Hepatocyte (in vitro differentiated cells): ENCODE measurements at places on chromosomes 7 and 10. TPM values are rescaled to one million over a fixed set of nuclear protein-coding genes. Genes with fewer than 3 reads are reported as not detected.
A peak's percentile ranks its signal among the peaks of the same experiment; 100 is the strongest.

GRCh38 chr7:155763691-155764437 is 48.4 kb downstream of the SHH start:
- H3K27me3 ChIP-seq, result no peaks in the 10 kb centered on the region
- H3K36me3 ChIP-seq, result no peaks in the 10 kb centered on the region
- no peak overlapping the region for H3K4me3 ChIP-seq

- no peak overlapping the region for H3K27ac ChIP-seq
- H3K36me3 ChIP-seq, result no peaks in the 10 kb centered on the region
- no peak overlapping the region for H3K4me3 ChIP-seq
- H3K27me3 ChIP-seq, result no peaks in the 10 kb centered on the region
Measured at GRCh38 chr10:35913628-35914027, 271.5 kb upstream of the FZD8 start.

DNA sequence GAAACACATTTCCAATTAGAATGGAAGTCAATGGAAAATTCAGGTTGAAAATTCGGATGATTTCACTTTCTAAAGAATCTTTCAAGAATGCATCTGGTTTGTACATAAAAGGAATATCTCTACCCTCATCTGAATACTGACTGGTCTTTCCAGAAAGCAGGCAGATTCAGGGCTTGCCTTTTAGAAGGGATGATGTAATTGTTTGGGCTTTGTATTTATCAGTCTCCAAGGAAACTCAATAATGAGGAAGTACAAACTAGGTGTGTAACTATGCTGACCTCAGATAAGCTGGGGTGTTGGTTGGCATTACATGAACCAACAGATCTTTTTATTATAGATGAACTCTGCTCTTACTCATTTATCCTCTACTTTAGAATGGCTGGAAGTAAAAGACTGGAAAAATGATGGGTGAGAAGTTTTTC is 24.1 kb downstream of the PDLIM1 start:
- H3K4me3 ChIP-seq, result no peak overlapping the region
- peaks cover 39% of the 10 kb centered on the region for H3K4me1 ChIP-seq
- H3K27me3 ChIP-seq, result no peaks in the 10 kb centered on the region
- peak; percentile 85 for DNase-seq

Gene PRR15
- 30.2 and 42.0 TPM in 2 replicates for polyA plus RNA-seq

DNA sequence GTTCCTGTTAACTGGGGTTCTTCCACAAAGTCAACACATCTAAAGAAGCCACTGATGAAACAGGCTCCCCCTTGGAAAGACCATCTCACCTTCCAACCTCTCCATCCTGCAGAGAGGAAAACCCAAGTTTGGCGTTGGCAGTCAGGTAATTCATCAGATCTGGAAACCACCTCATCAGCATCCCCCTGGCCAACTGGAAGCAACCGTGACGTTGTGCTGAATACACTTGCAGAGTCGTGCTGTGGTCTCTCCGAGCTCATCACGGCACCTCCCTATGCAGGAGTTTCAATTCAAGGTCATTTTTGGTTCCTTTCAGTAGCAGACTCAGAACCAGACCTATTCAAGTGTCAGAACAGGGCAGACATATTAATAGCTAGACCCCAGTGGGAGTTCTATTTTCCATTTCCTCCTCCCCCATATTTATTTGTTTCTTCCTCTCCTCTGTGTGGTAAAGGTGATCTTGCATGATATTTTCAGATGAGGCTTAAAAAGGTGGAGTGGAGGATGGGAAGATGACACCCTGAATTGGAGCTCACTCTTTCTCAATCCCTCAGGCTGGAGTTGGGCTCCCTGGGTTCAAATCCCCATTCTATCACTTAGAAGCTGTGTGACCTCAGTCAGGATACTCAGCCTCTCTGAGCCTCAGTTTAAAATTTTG is 149.1 kb upstream of the ADO start:
- no peak overlapping the region for H3K27ac ChIP-seq
- no peaks in the 10 kb centered on the region for H3K4me1 ChIP-seq
- H3K27me3 ChIP-seq, result no peaks in the 10 kb centered on the region
- no peak for DNase-seq
- H3K36me3 ChIP-seq, result no peaks in the 10 kb centered on the region

Gene KCNH2
- 9.1 and 11.3 TPM in 2 replicates for polyA plus RNA-seq

DNA sequence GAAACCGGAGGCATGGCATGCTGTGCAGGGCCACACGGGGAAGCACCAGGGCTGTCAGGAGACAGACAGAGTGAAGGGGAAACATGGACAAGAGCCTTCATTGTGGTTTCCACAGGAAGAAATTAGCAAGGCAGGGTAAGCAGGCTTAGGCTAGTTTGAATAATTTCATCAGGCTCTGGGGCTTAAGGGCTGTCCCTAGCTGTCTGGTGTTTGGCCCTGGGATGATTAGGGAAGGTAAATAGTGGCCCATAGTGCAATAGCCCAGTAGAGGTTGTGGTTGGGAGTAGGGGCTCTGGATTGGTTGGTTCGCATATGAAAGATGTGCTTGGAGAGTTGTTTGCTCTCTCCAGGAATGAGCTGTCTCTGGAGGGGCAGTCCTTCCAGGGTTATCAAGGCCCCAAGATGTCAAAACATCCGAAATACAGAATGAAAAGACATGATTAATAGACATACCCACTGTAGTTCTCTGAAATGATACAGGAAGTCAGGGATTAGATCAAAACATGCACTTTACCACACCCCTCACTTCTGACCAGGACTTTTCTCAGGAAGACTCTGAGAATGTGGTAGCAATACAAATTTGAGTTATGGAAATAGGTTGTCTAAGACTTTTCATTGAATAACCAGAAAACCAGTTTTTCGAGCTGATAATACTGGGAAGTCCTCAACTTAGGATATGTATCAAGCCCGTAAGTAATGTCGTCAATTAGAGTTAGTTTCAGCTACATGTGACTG is 224.9 kb upstream of the NFE2L3 start:
- DNase-seq, result no peak
- H3K36me3 ChIP-seq, result no peaks in the 10 kb centered on the region
- H3K27ac ChIP-seq, result no peak overlapping the region

Gene HSPA12A
- 8.7 and 10.7 TPM in 2 replicates for polyA plus RNA-seq

DNA sequence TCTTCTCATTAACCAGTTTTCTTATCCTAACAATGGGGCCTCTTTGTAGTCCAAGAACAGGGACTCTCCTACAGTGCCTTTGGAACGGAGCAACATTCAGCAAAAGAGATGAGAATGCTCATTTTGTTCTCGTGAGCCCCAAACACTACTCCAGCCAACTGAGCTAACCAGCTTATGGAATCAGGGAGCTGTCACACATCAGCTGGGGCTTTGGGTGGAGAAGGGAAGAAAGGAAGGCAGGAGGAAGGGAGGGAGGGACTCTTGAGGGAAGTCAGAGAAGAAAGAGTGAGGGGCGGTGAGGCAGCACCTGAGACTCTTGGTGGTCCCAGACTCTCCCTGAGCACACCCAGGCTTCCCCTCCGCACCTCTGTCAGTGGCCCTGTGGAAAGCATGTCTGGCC is 123.1 kb downstream of the CLEC2L start:
- H3K27me3 ChIP-seq, result no peaks in the 10 kb centered on the region
- H3K36me3 ChIP-seq, result no peaks in the 10 kb centered on the region
- H3K4me1 ChIP-seq, result peaks cover 16% of the 10 kb centered on the region

Gene LEP
- not detected in 2 replicates for polyA plus RNA-seq

Gene PAPOLB
- not detected in 2 replicates for polyA plus RNA-seq

Gene CHN2
- polyA plus RNA-seq, result 12.3 and 13.7 TPM in 2 replicates

GRCh38 chr7:32034052-32034451 is 36.2 kb downstream of the PDE1C start:
- H3K4me3 ChIP-seq, result no peak overlapping the region
- no peaks in the 10 kb centered on the region for H3K4me1 ChIP-seq
- no peaks in the 10 kb centered on the region for H3K36me3 ChIP-seq
- no peak overlapping the region for H3K27ac ChIP-seq

GRCh38 chr10:102311025-102311420 is 65.7 kb downstream of the GBF1 start:
- peaks cover 39% of the 10 kb centered on the region for H3K4me1 ChIP-seq
- H3K4me3 ChIP-seq, result no peak overlapping the region
- H3K27ac ChIP-seq, result peak overlapping the region; percentile 77
- no peak for DNase-seq
- no peaks in the 10 kb centered on the region for H3K36me3 ChIP-seq

Gene CYP26C1
- 0.06 and 0.18 TPM in 2 replicates for polyA plus RNA-seq

Gene TEX36
- not detected in 2 replicates for polyA plus RNA-seq

Gene NME8
- 0.23 TPM in 1 of 2 replicates, not detected in the other for polyA plus RNA-seq

Gene TUBB8
- polyA plus RNA-seq, result 0.10 and 0.23 TPM in 2 replicates

- no peaks in the 10 kb centered on the region for H3K27me3 ChIP-seq
- DNase-seq, result no peak
- no peaks in the 10 kb centered on the region for H3K36me3 ChIP-seq
- H3K4me1 ChIP-seq, result no peaks in the 10 kb centered on the region
- no peak overlapping the region for H3K27ac ChIP-seq
- no peak overlapping the region for H3K4me3 ChIP-seq
Measured at GRCh38 chr7:142689439-142690120, 59.7 kb upstream of the PRSS1 start.

- peaks cover 23% of the 10 kb centered on the region for H3K4me1 ChIP-seq
- no peaks in the 10 kb centered on the region for H3K36me3 ChIP-seq
- H3K27ac ChIP-seq, result no peak overlapping the region
- no peak for DNase-seq
- H3K27me3 ChIP-seq, result no peaks in the 10 kb centered on the region
- no peak overlapping the region for H3K4me3 ChIP-seq
Measured at GRCh38 chr10:103506061-103506460, 12.6 kb downstream of the NEURL1 start.

DNA sequence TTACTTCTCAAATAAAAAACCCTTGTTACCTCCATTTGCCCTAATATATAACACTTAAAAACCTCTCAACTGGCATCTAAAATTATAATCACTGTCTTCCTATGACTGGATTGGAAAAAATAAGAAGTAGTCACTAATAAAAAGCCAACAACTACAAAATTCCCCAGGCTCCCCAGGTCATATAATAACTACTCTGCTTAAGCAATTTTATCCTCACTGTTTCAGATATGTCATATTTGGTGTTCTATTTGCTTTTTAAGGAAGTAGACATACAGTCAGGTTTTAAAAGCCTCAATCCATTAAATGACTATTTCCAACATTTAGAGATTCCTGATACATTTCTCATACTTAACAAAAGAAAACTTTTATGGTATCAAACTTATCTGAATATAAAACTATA is 2.4 kb downstream of the H2AZ2 start:
- no peaks in the 10 kb centered on the region for H3K27me3 ChIP-seq
- H3K4me1 ChIP-seq, result peaks cover 4% of the 10 kb centered on the region
- H3K27ac ChIP-seq, result no peak overlapping the region
- no peak overlapping the region for H3K4me3 ChIP-seq
- H3K36me3 ChIP-seq, result no peaks in the 10 kb centered on the region
- no peak for DNase-seq

Gene PPP2R2D
- 25.9 and 27.8 TPM in 2 replicates for polyA plus RNA-seq

DNA sequence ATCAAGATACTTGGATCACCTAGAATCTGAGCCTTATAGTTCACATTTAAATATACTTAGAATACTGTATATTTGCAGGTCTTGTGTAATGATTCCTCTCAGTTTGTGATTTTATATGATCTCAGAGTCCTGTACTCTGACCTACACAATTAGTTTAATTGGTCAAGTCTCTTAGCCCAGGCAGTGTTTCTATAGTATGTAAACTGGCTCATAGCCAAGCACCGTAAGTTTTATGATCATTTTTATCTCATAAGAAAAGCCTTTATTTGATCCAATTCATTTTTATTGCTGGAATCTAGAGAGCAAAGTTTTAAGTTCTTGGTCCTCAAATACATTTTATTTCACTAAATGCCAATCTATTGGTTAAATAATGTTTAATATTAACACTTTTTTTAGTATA is 242.2 kb downstream of the MALRD1 start:
- no peak overlapping the region for H3K4me3 ChIP-seq
- no peaks in the 10 kb centered on the region for H3K36me3 ChIP-seq
- no peak overlapping the region for H3K27ac ChIP-seq
- DNase-seq, result peak; percentile 9
- H3K27me3 ChIP-seq, result no peaks in the 10 kb centered on the region

Gene TTYH3
- 101 and 108 TPM in 2 replicates for polyA plus RNA-seq

GRCh38 chr7:149430192-149430591 is 30.7 kb downstream of the ZNF777 start:
- no peak overlapping the region for H3K27ac ChIP-seq
- no peak overlapping the region for H3K4me3 ChIP-seq
- no peaks in the 10 kb centered on the region for H3K36me3 ChIP-seq
- DNase-seq, result no peak
- H3K27me3 ChIP-seq, result no peaks in the 10 kb centered on the region

DNA sequence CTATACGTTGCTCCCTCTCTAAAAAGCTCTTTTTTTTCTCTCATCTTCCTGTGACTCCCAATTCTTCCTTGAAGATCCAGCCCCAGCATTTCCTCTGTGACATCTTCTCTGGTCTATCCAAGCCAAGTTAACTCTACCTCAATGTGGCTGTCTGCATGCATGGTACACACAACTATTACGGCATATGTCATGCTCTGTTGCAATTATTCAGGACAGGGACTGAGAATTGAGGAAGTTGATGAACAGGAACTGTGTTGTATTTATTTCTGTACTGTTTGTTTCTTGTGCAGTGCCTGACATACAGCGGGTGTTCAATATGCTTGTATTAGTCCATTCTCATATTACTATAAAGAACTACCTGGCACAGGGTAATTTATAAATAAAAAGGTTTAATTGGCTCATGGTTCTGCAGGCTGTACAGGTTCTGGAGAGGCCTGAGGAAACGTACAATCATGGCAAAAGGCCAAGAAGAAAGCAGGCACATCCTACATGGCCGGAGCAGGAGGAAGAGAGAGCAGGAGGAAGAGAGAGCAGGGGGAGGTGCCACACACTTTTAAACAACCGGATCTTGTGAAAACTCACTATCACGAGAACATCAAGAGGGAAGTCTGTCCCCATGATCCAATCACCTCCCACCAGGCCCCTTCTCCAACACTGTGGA is 6.3 kb downstream of the TRPV5 start:
- no peak overlapping the region for H3K4me3 ChIP-seq
- H3K27ac ChIP-seq, result no peak overlapping the region
- H3K4me1 ChIP-seq, result peaks cover 9% of the 10 kb centered on the region
- no peak for DNase-seq
- H3K27me3 ChIP-seq, result no peaks in the 10 kb centered on the region
- H3K36me3 ChIP-seq, result no peaks in the 10 kb centered on the region

DNA sequence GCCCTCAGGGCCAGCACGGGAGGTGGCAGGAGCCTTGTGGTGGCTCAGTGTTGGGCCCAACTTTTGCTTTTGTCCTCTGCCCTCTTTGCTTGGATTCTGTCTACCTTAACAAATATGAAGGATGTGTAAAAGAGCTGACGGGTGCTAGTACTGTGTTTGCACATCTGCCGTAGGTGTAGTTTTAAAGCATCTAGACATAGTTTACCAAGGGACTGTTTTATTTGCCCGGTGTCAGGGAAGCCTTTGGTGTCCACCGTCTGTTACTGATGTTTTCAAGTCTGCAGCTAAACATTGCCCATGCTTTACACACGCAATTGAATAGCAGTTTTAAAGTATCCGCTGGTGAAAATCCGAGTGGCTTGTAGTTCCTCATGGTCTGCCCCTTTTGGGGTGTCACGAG is 87.8 kb downstream of the DYNC2I1 start:
- H3K27me3 ChIP-seq, result no peaks in the 10 kb centered on the region
- H3K4me1 ChIP-seq, result no peaks in the 10 kb centered on the region
- DNase-seq, result no peak
- no peaks in the 10 kb centered on the region for H3K36me3 ChIP-seq
- H3K27ac ChIP-seq, result no peak overlapping the region

Gene KCNIP2
- polyA plus RNA-seq, result 0.96 and 1.0 TPM in 2 replicates
